ENCODE measurements at places on chromosomes 6 and 20.

DNA sequence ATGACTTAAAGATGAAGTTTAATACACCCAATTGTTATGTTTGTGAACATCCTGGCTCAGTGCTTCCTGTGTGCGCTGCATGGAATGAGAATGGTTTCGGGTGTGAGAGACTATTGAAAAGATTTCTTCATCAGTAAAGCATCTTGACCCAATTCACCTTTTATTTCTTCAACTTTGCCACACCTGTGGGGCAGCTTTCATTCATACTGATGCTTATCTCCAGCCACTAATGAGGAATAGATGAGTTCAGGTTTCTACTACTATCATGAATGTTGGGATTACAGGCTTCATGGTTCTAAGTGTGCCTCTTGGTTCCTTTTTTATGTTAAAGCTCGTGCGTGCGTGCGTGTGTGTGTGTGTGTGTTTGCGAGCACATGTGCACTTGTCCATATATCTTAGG, 373.7 kb upstream of the SOX4 start:
- no peak for DNase-seq

DNA sequence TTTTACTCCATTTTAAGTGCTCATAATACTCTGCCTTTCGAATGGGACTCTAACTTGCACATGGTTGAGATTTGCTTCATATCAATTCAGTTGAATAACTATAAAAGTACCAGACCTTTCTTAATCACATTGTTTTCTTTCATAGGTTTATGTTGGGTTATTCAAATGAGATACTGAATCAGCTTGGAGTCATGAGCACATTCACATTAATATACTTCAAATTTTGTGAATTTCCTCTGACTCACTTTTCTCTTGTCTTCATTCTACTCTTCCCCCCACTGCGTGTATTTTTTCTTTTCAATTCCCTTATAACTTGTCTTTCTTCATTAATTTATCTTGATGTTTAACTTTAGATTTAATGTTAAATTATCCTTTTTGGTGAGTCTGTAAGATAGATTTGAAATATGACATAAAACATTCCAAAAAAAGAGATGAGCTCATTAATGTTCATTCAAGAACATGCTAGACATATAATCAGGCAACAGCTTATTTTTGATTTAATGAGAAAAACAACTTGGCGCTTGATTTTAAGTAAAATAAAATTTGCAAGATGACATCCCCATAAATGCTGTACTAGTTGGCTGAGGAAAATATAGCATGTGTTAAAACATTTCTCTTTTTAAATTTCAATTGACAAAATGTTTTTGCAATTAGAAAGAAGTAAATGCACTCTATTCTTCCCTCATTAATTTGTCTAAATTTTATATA, 736.0 kb downstream of the CD109 start:
- no peak for DNase-seq

- DNase-seq: no peak
Observed at GRCh38 chr6:31780507-31781243, 3.5 kb upstream of the VWA7 start.

DNA sequence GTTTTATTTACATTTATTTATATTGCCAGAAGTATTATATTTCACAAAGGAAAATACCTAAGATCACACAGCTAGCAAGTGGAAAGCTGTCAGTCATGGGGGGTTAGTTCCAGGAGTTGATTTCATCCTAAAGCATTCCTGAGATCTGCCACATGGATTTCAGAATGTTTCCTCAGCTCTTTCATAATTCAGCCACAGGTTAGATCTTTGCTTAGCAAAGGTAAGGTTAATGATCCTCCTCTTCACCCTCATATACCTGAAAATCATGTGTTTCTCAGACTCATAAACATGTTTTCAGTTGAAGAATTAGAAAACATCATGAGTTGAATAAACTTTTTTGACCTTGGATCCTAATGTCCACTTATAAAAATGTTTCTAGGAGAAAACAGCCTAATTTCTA, 215.4 kb downstream of the ARHGAP18 start:
- no peak for DNase-seq

Measured in NCI-H2107 (cell line).